ENCODE measurements at places on chromosomes 2 and 18.

DNA sequence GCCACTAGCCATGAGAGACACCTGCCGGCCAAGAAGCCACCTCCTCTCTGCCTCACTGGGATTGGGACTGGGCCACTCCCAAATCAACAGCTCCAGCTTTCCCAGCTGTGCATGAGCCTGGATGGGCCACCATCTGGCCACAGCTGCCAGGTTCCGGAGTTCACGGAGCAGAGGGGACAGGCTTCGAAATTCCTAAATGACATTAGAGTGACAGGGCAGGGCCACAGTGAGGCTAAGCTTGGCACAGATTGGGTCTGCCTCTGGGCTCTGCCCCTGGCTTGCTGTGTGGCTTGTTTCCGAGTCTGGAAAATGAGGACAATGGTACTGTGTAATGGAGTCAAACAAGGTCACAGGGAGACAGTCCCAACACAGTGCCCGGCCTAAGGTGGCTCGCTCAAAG is 6.5 kb downstream of the DIPK1C start:
- DNase-seq = no peak

DNA sequence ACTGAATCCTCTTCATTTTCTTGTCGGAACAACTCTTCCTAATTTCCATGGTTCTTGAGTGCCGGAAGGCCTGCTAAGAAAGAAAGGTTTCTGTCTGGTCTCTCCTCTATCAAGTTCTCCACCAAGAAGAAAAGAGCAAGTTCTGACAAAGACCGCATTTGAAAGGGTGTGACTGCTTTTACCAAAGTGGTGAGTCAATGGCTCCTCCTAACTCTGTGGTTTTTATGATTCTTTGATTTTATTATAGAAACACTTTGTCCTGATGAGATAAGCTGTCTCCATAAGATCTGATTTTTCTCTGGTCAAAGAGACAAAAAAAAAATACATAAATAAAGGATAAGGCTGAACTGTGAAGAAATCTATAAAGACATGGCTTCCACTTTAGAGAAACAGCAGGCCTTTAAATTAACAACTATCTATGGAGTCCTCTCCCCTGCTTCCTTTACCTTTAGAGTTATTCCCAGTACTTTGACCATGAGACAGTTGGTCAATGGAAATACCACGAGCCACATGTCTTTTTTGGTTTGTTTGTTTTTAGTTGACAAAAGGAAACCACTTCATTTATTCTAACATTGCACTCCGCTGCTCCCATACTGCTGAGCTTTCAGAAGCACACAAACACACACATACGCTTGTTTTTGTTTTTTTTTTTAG is 67.7 kb downstream of the REL start:
- no peak for DNase-seq

DNA sequence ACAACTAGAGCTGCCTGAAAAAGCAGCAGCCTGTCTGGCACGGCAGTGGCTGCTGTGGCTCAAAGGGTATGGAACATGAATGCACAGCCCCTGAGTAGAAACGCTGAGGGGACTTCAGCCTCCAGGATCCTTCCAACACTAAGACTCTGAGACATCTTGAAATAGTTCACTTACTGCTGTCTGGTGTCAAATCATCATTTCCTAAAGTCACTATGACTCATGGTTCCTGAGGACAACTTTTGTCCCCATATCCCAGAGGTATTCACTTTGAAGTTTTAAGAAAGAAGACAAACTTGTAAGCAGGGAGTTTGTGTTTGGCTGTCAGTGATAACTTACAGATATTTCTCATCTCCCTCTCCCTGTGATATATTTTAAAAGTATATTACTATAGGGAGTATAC is 33.3 kb upstream of the NEB start:
- DNase-seq = no peak

DNA sequence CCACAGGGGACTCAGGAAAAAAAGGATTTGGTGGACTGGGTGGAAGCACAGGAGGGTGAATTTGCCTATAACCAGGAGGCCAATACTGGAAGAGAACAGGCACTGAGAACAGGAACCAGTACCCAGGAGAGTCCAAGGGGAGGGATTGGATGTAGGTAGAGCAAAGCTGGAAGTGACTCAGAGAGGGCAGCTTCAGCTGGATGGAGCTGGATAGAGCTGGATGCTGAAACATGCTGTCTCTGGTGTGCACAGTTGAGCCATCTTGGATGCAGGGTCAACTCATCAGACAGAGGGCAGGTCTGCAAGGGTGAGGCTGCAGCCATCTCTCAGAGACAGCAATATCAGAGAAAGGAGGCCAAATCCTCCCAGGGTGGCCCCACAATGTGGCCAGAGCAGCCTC is 134.0 kb downstream of the GALNT14 start:
- DNase-seq = no peak

- DNase-seq = no peak
These were observed 87.4 kb downstream of the STK39 start for GRCh38 chr2:168159754-168160585.

DNA sequence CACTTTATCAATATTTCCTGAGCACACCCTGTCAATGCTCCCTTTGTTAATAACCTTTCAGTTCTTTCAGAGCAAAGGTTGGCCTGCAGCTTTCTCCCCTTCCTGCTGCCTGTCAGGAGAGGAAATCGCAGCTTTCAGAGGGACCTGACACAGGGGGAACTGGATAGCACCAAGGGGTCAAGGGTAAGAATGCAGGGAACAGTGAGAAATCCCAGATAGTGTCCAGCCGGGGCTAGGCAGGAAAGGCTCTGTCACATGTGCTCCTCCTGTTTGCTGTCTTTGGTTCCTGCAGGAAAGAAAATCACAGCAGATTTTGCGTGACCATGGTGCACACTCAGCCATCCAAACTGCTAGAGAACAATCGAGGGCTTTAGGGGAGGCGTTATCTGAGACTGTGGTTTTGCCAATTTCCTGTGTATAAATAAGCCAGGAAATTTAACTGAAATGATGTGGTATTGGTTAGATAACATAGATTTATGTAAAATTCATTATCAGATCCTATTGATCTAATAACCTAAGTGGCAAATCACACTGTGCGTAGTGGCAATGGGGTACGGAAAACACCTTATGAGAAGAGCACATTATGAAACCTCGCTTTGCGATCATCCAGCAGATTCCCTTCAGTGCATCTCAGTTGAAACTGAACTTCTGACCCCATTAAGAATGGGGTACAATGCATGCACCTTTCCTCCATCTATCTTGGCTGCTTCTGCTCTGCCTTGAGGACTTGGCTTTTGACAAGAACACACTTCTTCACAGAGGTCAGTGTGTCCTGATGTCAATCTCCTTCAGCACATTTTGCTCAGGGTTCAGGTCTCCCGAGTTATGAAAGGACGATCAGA is 178.0 kb downstream of the ICOS start:
- no peak for DNase-seq

- DNase-seq = no peak
These were observed 470.6 kb upstream of the HS6ST1 start for GRCh38 chr2:128789221-128789620.

- DNase-seq = no peak
These were observed 395.6 kb downstream of the ARHGAP15 start for GRCh38 chr2:143524559-143525401.

- no peak for DNase-seq
These were observed 285.6 kb downstream of the NR4A2 start for GRCh38 chr2:156046900-156047299.

DNA sequence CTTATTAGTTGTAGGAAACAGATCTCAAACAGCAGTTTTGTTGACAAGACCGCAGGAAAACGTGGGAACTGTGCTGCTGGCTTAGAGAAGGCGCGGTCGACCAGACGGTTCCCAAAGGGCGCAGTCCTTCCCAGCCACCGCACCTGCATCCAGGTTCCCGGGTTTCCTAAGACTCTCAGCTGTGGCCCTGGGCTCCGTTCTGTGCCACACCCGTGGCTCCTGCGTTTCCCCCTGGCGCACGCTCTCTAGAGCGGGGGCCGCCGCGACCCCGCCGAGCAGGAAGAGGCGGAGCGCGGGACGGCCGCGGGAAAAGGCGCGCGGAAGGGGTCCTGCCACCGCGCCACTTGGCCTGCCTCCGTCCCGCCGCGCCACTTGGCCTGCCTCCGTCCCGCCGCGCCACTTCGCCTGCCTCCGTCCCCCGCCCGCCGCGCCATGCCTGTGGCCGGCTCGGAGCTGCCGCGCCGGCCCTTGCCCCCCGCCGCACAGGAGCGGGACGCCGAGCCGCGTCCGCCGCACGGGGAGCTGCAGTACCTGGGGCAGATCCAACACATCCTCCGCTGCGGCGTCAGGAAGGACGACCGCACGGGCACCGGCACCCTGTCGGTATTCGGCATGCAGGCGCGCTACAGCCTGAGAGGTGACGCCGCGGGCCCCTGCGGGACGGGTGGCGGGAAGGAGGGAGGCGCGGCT is at the start of gene TYMS:
TSS of gene TYMS (plus strand) at position 343 of the 690 bp plus-strand sequence. CDS start at position 433, 90 bp downstream.
- DNase-seq = peak; percentile 75

- DNase-seq = no peak
These were observed 74.4 kb downstream of the TMEM18 start for GRCh38 chr2:602571-603359.

GRCh38 chr2:236572482-236572881 is 2.9 kb downstream of the ACKR3 start:
- no peak for DNase-seq

DNA sequence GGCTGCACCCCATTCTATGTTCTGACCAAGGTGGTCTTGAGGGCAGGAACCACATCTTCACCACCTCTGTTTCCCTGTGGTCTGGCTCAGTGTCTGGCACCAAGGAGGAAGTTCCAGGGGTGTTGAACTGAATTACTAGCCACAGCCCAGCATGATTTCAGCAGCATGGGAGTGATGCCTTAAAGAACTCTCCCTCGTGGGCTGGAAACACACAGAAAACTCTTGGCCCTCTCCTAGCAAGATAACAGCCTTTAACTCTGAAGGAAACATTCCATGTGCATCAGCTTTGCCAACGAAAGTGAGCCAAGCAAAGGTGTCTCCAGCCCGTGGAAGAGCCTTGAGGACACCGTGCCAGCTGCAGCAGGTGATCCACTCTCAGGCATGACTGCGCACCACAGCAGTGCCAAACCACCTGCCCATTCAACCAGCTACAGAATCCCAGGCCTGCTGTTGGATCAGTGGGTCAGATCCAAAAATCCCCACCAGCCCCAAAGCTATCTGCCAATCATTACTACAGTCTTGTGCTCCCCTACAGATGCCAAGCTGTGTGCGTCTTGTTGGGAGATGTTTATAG is 124.8 kb downstream of the TTC32 start:
- DNase-seq = no peak

GRCh38 chr18:38933322-38933721 is 1367.7 kb upstream of the CELF4 start:
- no peak for DNase-seq

GRCh38 chr2:12723736-12724463 is 7.2 kb downstream of the TRIB2 start:
- DNase-seq = no peak

GRCh38 chr18:35215026-35215425 is 25.8 kb upstream of the ZNF397 start:
- no peak for DNase-seq

DNA sequence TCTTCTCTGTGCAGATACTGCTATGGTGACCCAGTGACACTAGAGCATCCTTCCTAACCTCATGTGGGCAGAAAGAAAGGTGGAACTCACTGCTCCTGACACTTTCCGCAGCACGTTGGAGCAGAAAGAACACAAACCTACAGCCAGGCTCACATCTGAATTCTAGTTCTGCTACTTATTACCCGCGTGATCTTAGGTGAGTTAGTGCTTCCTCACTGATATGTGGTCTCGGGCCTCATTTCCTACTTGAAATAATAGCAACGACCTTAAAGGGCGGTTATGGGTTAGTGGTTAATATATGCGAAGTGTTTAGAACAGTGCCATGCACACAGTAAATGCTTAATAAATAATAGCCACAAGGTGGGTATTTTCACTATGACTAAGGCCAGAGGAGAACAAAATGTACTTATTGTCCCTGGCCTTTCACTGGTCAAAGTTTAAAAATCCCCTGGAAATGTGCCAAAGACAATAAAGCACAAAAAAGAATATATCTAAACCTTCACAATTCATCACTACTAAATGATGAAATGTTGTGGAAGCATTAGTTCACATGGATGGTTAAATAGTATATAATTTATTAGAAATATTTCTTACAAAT is 66.6 kb downstream of the MYOM1 start:
- no peak for DNase-seq

DNA sequence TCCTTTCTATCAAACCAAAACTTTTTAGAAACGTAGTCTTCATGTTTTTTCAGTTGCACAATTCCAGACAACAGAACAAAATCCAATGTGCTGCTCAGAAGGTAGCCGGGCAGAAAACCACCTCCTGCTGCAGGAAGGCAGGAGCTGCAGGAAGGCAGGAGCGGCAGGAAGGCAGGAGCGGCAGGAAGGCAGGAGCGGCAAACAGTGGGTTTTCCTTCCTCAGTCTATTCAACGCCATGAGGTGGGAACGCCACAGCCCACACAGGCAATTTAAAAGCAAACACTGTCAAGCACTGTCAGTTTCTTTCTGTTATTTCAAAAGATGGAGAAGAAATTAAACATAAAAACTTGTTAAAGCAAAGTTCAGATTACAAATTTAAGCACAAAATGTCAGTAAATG is 601.2 kb upstream of the SALL3 start:
- DNase-seq = no peak

Data from activated naive CD8-positive, alpha-beta T cell treated with anti-CD3 and anti-CD28 coated beads for 36 hours (primary cell).